ENCODE measurements at places on chromosomes 6 and 20. TPM values are rescaled to one million over a fixed set of nuclear protein-coding genes. Genes with fewer than 3 reads are reported as not detected.

GRCh38 chr20:61146023-61146422 is 106.0 kb upstream of the CDH4 start:
- peak; percentile 23 for DNase-seq

DNA sequence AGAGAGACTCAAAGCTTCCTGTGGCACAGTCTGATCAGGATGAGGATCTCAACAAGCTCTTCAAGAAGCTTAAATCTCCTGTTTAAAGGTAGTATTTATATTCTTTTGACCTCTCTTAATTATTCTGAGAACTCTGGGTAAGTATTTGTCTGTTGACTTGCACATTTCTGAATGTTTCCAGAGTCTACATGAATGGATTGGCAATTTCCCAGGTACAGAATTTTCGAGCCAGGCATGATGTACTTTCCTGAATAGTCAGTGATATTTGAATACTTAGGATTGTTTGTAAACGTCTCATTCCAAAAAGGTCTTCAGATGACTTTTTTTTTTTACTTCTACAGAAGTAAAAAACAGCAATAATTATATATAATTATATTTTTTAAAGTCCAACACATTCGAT is 293.4 kb downstream of the TBC1D32 start:
- DNase-seq: no peak

Gene C6orf15
- not detected for polyA plus RNA-seq

- peak; percentile 66 for DNase-seq
Measured at GRCh38 chr6:20811109-20811761, 277.0 kb downstream of the CDKAL1 start.

Gene C6orf52
- polyA plus RNA-seq: 7.2 TPM

DNA sequence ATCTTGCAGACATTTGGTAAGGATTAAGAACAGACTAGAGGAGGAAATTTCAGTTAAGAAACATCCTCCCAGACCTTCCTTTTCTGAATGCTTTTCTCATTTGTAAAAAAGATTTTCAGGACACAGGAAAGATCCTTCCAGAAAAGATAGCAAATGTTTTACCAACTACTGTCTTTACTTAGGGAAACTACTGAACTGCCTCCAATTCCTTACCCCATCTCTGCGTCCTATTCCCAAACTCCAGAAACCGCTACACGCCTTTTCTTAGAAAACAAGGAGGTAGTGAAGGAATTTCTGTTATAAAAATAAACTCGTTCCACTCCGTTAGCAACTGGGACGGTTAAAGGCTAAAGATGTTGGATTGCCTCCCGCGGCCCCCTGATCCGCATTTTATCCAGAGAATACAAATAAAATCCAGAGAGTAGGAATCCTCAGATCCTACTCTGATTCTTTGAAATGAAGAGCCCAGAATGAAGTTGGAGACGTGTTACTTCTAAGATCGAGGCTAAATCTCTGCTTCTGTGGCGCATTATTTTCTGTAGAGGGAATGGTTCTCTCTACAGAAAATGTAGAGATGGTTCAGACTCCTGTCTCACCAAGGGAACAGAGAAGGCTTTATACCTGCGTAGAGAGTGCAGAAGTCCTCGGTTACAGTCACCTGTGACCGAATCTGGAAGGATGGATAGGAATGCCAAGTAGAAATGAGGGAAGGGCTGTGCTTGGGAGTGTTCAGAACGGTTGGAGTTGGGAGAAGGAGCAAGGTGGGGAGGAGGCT is 133.0 kb downstream of the GPX5 start:
- DNase-seq: peak; percentile 22

DNA sequence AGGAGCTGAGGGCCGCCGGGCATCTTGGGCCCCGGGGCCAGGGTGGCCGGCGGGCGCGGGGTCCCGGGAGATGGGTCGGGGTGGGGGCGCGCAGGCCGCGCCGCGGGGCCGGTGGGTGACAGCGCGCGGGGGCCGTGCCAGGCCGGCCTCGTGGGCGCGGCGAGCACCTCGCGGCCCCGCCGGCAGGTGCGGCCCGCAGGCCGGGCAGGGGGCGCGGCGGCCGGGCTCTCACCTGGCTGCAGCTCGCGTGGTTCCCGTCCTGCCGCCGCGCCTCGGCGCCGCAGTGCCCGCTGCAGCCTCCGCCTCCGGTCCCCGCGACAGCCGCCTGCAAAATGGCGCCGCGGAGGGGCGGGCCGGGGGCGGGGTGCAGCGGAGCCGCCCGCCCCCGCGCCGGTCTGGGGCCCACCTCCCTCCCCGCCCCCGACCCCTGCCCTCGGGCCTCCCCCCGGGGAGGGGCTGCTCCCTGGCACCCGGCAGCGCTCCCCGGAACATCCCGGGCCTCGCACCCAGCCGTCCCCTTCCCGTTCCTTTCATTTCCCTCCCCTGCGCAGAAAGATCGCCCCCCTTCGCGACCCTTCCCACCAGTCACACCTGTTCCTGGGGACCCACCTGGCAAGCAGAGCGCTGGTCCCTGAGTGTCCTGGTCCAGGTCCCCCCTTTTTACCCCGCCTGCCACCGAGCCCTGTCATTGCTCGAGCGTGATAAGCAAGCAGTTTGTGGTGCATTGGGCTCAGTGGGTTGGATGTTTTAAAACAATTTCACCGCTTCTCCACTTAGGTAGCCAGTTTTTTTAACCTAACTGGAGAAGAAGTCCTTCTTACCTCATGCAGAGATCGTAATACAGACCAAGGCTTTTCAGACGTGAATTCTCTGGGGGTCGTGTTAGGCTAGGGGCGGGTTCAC is at the start of gene SLC23A2:
Gene SLC23A2 (minus strand): TSS at position 337 of the 903 bp plus-strand sequence. CDS start 68,948 bp downstream, outside the sequence.
- DNase-seq: peak; percentile 56

- no peak for DNase-seq
Measured at GRCh38 chr20:32806356-32806755, 13.4 kb upstream of the MAPRE1 start.

- DNase-seq: no peak
Measured at GRCh38 chr20:25313593-25313992, 65.7 kb downstream of the PYGB start.

GRCh38 chr6:15534974-15535373 is 127.9 kb downstream of the DTNBP1 start:
- no peak for DNase-seq

Gene CLVS2
- not detected for polyA plus RNA-seq

GRCh38 chr6:56528412-56528841 is 114.3 kb downstream of the DST start:
- DNase-seq: no peak

- peak; percentile 78 for DNase-seq
Measured at GRCh38 chr6:22737331-22737730, 168.0 kb downstream of the HDGFL1 start.

- DNase-seq: no peak
Measured at GRCh38 chr6:127635091-127635490, 58.1 kb downstream of the C6orf58 start.

Gene SYNJ2
- polyA plus RNA-seq: 2.8 TPM

DNA sequence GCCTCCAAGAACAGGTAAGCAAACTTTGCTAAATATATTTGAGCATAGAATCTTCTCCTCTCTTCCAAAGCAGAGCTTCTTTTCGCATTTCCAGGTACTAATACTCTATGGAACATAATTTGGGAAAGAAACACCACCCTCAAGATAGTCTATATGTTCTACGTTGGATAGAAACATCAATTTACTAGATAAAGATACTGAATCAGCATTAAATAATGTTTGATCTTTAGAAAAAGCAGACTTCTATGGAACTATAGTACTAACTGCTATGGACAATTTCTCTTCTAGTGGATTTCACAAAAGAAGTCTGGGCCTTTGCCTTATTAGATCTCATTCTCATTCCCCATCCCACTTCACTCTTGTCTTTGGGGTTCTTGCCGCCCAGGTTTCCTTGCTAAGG is 103.0 kb downstream of the CDK19 start:
- DNase-seq: no peak

DNA sequence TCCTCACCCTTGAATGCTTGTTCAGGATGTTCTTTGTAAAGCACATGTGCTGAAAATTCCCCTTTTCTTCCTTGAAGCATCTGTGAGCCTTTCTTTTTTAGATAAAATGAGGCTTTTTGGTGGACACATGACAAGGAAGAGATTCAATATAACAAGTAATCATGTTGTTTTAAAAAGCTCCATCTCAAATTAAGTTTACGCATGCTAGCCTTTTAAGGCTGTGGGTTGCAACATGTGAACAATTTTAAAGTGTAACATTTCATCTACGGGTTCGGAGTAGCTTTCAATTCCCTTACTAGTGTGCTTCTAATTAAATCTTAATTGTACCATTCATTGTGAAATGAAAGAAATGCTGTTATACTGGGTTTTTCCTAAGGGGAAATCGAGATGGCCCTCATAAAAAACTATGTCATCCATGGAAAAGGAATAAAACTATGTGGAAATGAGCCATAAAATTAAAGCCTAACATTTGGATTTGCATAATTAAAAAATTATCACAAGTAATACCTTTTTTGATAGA is 19.3 kb upstream of the OSTM1 start:
- no peak for DNase-seq

DNA sequence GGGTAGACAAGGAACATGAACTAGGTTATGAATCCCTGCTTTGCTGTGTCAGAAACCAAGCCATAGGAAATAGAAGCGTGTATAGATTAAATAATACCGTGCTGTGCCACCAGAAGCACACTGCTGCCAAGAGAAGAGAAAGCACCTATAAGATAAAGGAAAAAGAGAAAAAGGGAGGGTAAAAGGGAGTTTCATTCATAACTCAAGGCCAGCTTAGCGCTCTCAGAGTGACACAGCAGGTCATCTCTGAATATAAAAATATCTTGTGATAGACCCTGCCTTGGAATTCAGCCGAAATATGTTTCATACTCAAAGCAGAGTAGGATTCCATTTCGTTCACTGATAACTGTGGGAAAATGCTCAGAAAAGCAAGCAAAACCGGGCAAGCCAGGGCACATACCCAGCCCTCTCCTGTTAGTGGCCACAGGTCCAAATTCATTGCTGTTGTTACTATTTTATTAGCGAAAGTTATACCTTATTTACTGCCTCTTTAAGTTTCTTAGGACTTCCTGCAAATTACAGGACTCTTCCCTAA is 8.7 kb downstream of the JAG1 start:
- DNase-seq: no peak

GRCh38 chr6:76831299-76831698 is 632.0 kb downstream of the HTR1B start:
- DNase-seq: no peak

Gene NRN1
- polyA plus RNA-seq: 0.26 TPM

GRCh38 chr6:160167604-160168399 is 46.2 kb downstream of the SLC22A1 start:
- no peak for DNase-seq

GRCh38 chr6:121839896-121840295 is 404.4 kb downstream of the GJA1 start:
- DNase-seq: no peak

DNA sequence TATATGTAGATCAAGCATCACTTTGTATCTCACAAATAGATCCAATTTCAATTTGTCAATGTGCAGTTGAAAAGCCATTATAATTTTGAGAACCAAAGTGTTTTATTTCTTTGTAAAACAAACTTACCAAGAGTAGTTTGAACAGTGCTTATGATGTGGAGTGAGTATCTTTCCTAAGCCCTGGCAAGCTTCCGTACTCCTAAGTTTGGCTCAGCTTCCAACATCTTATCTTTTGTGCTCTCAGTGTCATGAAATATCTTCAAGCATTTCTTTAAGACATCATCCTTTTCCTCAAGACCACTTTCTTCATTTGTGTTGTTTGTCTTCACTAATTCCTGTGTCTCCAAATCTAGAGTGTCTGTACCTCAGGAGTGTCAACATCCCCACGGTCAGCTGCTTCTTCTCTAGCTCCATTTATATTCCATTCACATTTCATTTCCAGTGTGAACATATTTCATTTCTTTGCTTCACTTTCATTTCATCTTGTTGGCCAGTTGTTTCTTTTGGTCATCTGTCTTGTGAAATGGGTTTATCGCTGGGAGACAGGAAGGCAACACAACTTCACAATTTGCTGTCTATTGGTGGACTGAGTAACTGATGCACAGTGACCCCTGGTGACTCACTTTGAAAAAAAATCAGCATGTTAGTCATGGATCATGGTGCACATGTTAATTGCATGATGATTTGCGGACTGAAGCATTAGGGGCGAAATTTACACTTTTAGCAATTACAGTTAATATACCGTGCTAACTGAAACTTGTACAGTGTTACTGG is 36.9 kb downstream of the SLC24A3 start:
- no peak for DNase-seq

- DNase-seq: no peak
Measured at GRCh38 chr6:38827024-38827423, 111.9 kb downstream of the DNAH8 start.

DNA sequence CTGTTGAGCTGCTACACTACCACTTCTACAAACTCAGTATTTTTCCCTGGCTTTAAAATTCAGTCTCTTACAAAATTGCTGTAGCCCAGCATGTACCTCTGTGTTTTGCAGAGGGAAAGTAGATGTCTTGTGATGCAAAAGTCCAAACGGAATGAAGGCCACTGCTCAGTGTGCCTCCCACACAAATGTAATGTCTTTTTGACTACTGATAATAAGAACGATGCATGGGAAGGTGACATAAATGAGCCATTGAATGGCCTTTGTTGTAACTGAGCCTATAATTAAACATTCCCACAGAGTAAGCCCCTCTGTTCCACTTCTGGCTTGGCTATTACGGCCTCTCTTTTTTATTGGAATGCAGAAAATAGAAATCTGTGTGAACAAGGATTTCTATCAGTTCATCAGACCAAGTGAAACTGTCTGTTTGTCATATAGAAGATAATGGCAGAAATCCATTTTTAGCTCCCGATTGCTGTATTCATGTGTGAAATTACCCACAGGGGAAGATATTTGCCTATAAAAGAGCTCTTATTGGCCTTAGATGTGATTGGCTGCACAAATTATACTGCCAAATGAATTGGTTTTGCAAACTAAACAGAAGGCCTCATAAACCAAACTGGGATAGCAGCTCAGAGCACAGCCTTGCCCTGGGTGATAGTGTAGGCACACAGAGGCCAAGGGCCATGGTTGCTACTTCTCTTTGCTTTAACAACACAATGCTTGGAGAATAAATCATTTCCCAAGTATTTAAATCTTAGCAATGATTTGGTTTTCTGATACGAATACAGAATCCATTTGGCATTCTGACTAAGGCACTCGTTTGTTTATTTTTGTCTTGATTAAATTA is 241.5 kb upstream of the PLN start:
- DNase-seq: no peak

Gene SEL1L2
- not detected for polyA plus RNA-seq

- DNase-seq: no peak
Measured at GRCh38 chr6:156660389-156660788, 116.8 kb upstream of the ARID1B start.

Gene ZHX3
- 10.3 TPM for polyA plus RNA-seq

- no peak for DNase-seq
Measured at GRCh38 chr6:89769572-89769971, 50.0 kb downstream of the MDN1 start.

- DNase-seq: no peak
Measured at GRCh38 chr6:331622-332521, 39.6 kb downstream of the DUSP22 start.

- no peak for DNase-seq
Measured at GRCh38 chr6:156827382-156827781, 50.2 kb downstream of the ARID1B start.

DNA sequence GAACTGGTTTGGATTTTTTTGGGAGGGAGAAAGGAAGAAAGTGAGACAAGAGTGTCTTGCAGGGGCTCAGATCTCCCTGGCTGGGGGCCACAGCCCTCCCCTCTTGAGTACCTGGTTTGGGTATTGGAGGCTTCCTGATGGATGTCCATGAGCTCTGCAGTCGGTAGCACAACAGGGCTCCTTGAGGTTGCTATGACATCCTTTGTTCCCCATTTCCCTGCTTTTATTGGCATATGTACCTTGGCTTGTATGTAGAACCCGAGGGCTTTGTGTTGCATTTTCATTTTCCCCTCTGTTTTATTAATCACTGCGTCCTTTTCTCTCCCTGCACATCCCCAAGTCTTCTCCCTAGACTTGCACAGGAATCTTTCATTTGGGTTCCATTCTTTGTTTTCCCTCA is 355.5 kb upstream of the TSHZ2 start:
- no peak for DNase-seq

- no peak for DNase-seq
Measured at GRCh38 chr6:166406197-166406596, 23.5 kb upstream of the MPC1 start.
